ENCODE measurements at places on chromosomes 4 and X.
A peak's percentile ranks its signal among the peaks of the same experiment; 100 is the strongest.

GRCh38 chrX:67546496-67547423 is 2.9 kb downstream of the AR start:
- no peak for DNase-seq

- no peak for DNase-seq
Measured at GRCh38 chr4:185210102-185210981, 944 bp downstream of the SNX25 start.

DNA sequence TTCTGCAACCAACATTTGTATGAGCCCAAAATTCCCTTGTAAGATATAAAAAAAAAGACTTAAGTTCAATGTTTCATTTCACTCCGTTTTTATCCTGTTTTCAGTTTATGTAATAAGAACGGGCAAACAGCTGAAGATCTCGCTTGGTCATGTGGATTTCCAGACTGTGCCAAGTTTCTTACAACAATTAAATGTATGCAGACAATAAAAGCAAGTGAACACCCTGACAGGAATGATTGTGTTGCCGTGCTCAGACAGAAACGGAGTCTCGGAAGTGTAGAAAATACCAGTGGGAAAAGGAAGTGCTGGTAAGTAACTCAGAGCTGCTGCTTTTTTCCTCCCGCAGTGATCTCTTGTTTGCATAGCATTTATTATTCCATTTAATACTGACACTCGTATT is 2.8 kb downstream of the ANKRD37 start:
- no peak for DNase-seq

GRCh38 chr4:2832309-2832980 is 11.2 kb upstream of the ADD1 start:
- DNase-seq, result no peak

- peak; percentile 13 for DNase-seq
Measured at GRCh38 chrX:12894074-12895030, 12.1 kb upstream of the TLR8 start.

DNA sequence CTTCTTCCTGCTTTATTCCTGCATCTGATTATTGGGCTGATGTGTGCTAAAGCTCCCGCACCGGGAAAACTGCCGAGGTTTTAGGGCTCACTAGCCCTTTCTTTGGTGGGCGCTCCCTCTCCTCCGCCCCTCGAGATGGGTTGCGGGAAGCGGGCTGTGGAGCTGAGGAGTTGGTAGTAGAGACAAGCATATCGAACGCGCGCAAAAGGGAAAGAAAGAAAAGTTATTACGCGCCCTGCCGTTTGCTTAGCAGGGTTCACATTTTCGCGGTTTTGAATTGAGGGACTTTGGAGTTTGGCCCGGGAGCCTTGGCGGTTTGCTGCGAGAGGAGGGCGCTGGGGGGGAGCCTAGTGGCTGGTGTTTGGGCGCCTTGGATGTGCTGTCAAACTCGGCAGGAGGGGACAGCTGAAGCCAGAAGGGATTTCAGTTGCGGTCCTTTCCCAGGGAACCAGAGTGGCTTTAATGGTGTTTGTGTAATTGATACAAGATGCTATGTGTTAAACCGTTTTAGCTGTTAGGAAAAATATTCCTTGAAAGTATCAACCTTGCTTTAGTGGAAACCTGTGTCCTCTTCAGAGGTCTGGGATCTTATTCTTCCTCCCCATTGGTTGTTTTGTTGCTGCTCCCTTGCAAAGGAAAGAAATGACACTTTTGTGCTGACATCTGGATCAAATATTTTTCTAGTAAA is 1.1 kb downstream of the GAB1 start:
- DNase-seq, result no peak

GRCh38 chrX:153307276-153308178 is 14.0 kb downstream of the PNMA6F start:
- no peak for DNase-seq

DNA sequence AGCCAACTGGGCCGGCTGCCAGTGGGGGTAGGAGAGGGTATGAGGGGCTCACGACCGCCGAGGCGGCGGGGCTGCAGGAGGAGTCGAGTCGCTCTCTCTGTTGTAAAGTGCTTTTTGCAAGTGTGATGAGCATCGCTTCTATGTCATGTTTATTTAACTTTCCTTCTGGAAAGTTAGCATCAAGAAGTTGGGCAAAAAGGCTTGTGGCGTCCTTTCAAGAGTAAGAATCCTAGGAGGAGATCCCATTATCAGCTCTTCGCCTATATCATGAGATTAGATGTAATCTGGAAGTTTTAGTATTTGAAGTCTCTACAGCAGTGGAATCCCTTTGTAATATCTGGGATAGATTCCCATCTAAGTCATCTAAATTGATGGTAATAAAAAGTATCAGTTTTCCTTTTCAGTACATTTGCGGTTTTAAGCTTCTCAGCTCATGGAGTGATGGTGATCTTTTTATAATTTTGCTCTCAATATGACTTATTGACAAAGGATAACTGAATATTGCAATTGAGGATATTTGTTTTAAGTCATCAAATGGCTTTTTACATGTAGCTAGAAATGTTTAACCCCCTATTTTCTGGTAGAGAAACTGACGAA is 1.7 kb downstream of the GALNT7 start:
- DNase-seq, result no peak

DNA sequence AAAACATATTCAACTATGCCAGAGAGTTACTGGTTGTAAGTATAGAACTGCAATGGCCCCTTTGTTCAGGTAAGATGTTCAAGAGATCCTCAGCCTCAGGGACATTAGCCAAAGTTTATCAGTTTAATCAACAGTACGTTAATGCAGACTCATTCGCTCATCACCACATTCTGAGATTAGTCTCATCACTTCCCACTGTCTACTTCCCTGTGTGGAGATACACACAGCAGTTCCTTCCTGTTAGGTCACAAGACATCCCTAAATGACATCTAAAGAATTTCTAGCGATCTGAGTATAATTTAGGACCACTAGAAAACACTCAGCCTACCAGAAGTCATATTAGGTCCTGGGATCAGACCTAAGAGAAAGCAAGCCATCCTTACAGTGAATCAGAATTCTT is 10.4 kb downstream of the SLC10A7 start:
- DNase-seq, result peak; percentile 36

DNA sequence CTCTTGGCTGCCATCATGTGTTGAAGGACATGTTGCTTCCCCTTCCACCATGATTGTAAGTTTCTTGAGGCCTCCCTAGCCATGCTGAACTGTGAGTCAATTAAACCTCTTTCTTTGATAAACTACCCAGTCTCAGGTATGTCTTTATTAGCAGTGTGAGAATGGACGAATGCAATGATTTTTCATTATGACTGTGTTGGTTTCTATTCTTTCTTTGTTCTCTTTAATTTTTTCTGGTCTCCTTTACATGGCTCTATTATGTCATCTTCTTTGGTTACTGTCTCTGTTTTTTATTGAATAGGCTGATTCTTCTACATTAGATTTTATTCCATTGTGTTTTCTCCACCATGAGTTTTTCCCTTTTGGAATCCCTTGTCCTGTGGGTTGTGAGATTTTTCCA is 840.6 kb downstream of the TRAM1L1 start:
- no peak for DNase-seq

Measured in AML-193 (cell line).